ENCODE measurements at places on chromosomes 1 and 21.

DNA sequence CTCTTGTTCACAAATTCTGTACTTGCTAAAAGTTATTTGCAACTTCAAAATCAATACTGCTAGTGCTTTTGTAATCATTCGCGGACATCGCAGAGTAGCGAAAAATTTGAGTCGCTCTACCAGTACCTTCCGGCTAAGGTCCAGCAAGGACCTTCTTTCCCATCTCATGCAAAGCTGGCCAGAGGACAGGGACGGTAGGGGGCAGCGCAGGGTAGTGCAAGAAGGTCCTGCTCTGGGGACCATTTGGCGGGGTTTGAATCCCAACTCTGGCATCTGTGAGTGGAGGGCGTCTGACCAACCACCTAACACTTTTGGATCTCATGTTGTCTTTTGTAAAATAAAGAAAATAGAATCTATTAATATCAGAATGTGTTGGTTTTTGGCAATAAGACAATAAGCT is 258.3 kb downstream of the SPATA17 start:
- no peak for DNase-seq

DNA sequence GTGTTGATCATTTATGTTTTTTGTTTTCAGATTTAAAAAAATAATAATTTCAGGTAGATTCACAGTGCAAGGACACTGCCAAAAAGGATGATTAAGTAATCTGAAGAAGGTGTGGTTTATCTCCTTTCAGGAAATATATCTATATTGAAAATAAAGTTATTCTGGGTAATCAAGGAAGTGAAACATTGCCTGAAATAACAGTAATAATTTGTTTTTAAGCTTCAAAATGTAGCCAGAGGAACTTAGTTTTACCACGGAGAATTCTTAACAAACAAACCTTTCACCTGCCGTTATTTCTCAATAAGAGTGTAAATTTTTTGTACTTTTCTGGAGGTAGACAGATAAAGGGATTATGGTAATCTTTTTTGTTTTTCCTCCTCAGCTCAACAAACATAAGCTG is 2.9 kb upstream of the DPH5 start:
- no peak for DNase-seq

GRCh38 chr21:37281993-37282392 is 14.9 kb upstream of the VPS26C start:
- peak; percentile 5 for DNase-seq

DNA sequence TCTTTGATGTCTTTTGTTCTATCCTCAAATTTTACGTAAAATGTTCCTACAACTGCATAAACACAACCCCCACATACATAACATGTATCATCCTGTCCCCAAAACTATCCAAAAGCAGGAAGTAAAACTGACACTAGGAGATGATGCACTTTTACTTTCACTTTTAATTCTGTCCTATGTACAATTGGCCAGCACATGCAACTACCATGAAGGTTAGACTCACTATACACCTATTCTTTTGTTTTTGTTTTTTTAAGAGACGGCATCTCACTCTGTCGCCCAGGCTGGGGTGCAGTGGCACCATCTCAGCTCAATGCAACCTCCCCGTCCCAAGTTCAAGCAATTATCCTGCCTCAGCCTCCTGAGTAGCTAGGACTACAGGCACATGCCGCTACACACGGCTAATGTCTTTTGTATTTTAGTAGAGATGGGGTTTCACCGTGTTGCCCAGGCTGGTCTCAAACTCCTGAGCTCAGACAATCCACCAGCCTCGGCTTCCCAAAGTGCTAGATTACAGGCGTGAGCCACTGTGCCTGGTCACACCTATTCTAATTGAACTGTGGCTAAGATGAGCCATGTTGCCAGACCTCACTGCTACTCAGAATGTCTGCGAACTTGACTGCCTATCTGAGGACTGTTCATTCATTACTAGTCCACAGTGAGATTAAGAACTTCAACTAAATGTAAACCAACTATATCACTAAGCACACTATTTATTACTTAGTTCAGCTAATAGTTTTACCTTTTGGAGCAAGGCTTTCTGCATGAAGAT is 48.0 kb downstream of the TOR3A start:
- no peak for DNase-seq

DNA sequence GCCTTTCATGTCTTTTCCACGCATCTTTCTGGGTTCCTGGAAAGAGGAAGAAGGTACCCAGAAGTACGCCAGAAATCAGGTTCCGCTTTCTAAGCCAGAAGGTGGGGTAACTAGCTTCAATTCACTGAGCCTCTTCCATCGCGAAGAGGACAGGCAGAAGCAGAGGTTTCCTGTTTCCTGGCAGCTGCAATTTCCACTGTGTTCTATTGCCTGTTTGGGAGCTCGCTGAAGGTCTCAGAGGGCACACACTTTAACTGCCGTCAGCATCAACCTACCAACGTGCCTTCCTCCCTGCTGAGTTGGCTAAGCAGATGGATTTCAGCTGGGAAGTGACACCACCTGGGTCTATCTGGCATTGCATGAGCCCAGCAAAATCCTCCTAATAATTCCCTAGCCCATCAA is 10.0 kb downstream of the NCF2 start:
- DNase-seq, result no peak

GRCh38 chr1:2072109-2072806 is 22.0 kb downstream of the PRKCZ start:
- no peak for DNase-seq

GRCh38 chr1:180198196-180198595 is 31.9 kb upstream of the LHX4 start:
- DNase-seq, result no peak

DNA sequence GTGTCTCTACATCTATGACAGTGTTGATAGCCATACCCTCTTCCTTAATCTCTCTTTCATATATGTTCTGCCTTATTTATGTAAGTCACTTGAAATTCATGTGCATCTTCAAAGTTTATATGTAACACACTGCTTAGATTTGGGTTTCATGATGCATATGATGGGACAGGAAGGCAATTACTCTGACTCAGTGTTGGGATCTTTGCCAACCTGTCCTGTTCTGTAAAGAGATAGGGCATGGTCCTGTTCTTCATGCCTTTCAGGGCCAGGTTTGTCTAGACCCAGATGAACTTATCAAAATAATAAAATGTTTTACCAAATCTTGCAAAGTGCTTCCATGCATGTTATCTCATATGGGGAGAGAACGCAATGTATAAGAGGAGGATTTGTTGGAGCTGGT is 69.5 kb downstream of the TMPRSS15 start:
- no peak for DNase-seq

- DNase-seq, result no peak
Measured at GRCh38 chr1:179447489-179447888, 81.7 kb downstream of the AXDND1 start.

DNA sequence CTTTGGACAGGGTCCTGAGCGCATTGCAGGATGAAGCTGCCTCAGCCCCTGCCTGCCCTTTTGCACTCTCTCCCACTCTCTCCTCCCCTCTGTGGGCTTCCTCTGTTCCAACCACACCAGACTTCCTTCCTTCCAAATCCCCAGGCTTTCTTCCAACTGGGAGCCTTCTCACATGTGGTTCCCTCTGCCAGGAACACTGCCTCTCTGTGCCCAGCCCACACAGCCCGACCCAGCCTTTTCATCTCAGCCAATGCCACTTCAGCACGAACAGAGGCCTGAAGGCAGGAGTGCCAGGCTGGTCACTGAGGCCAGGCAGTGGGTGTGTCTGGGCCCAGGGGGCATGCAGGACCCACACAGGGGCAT is 5.9 kb downstream of the SELENON start:
- DNase-seq, result no peak

GRCh38 chr1:63865561-63865960 is 91.7 kb downstream of the ROR1 start:
- no peak for DNase-seq

DNA sequence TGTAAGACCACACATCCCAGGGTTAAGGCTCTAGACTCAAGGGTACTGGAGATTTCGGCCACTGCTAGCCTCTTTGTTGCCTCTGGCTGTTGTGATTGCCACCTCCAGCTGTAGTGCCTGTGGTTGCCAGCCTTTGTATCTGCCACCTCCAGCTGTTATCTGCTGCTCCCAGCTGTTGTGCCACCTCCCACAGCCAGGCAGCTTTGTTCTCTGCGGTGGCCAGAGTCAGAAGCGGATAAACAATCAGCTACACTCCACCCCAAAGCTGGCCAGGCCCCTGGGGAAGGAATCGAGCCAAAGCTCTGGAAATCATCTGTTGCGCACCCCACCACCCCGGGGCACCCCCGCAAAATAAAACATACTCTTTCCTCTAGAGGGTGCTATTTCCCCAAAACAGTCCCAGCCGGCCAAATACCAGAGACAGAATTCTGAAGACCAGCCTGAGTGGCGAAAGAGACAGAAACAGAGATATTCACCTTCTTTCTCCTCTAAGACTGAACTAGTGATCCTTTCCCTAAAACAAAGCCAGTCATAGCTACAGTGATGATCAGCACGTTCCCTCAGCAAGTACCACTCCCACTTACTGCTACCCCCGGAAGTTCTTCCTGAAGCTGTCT is 14.8 kb upstream of the PIGM start:
- DNase-seq, result no peak

- DNase-seq, result no peak
Measured at GRCh38 chr1:244836135-244836521, 670 bp downstream of the COX20 start.

DNA sequence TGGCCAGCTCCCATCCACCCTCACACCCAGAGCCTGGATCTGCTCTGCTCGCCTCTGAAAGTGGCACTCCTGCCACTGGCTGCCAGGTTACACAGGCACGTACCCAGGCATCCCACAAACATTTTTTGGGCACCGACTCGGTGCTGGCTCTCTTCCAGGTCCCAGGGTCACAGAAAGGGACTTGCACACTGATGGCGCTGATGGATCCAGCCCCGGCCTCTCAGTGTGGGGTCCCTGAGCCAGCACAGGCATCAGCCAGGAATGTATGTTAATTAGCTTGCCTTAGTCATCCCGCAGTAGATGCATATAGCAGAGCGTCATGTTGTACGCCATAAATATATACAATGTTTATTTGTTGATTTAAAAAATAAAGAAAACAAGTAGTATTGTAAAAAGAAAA is 537.2 kb downstream of the NPHP4 start:
- DNase-seq, result no peak

GRCh38 chr1:52856026-52856425 is 13.5 kb downstream of the ZYG11A start:
- DNase-seq, result no peak

DNA sequence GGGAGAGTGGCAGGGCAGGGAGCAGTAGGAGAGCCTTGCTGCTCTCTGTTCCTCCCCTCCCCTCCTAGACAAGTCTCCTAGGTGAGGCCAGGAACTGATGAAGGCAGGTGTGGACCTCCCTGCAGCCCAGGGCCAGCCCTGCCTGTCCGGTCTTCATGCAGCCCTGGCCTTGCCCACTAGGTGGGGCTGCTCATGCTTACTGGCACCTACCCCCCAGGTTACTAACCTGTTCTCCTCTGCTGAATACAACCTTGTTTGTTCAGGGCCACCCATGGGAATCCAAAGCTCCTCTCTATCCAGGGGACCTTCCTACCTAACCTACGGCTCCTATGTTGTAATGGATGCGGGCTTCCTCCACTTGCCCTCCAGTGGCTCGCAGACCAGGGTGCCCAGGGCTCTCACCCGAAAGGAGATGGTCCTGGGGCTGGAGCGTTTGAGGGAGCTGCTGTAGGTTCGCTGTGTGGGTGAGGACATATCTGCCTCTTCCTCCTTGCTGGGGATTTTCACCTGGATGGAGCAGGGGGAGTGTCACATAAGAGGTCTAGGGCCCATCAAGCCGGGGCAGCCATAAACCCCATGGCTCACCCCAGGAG is 7.9 kb upstream of the TNNT2 start:
- no peak for DNase-seq

- DNase-seq, result no peak
Measured at GRCh38 chr1:248406721-248407692, 4.2 kb downstream of the OR2T1 start.

GRCh38 chr1:230210981-230211336 is 143.9 kb downstream of the GALNT2 start:
- no peak for DNase-seq

GRCh38 chr1:11982010-11982392 is 1.8 kb downstream of the MFN2 start:
- DNase-seq, result no peak

DNA sequence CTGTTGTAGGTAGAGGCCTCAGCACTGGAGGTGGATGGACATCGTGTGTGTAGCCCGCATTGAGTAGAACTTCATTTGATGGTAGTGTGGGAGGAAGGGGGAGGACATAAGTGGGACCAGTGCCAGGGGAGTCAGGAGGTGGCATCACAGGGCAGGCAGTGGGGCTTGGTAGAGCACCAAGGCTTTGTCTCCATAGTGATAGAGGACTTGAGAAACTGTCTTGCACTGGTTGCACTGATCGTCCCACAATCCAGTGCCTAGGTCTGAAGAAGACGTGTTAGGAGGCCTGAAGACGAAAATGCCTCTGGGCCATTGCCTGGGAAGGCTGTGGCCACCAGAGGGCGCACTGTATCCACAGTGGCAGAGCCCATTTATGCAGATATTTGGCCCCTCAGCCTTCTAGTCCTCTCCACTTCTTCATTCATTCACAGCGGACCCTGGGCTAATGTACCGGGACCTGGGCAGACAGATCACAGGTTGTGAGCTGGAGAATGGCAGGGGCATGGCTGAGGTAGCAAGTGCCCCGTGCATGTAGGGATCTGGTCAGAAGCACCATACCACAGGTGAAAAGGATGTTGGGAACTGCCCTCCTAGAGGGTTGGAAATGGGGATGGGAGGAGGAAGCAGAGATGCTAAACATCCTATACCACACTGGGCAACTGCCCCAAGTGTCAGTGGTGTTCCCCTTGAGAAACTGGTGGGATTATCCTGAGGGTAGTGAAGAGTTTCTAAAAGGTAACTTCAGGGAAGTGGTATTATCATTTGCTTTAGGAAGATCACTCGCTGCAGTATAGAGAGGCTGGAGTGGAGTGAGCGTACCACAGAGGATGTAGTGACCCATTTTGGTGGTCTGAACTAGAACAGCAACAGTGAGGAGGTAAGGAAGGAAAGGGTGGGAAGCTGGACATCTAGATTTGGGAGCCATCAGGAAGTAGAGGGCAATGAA is 95.3 kb downstream of the PIK3R3 start:
- peak; percentile 81 for DNase-seq

- DNase-seq, result no peak
Measured at GRCh38 chr1:53616927-53617326, 122.0 kb downstream of the GLIS1 start.

DNA sequence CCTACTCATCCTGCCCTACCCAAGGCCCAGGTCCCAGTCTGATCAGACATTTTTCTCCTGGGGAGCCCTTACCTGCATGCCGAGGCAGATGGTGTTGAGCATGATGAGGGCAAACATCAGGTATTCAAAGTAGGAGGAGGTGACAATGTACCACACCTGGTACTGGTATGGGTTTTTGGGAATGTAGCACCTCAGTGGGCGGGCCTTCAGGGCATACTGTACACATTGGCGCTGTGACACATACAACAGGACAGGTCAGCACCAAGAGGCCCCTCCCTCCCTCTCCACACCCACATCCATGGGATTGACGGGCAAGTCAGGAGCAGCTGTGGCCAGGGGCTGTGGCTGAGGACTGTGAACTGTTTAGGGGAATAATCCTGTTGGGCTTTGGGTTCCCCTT is 37.1 kb upstream of the KIF21B start:
- DNase-seq, result no peak

- DNase-seq, result no peak
Measured at GRCh38 chr1:18352636-18353265, 128.0 kb upstream of the KLHDC7A start.

GRCh38 chr1:27979151-27979858 is 19.5 kb downstream of the XKR8 start:
- DNase-seq, result peak; percentile 59
